ENCODE measurements at places on chromosomes 6 and 20.
A peak's percentile ranks its signal among the peaks of the same experiment; 100 is the strongest.

- no peak for DNase-seq
These were observed 23.0 kb downstream of the ERGIC3 start for GRCh38 chr20:35564905-35565304.

DNA sequence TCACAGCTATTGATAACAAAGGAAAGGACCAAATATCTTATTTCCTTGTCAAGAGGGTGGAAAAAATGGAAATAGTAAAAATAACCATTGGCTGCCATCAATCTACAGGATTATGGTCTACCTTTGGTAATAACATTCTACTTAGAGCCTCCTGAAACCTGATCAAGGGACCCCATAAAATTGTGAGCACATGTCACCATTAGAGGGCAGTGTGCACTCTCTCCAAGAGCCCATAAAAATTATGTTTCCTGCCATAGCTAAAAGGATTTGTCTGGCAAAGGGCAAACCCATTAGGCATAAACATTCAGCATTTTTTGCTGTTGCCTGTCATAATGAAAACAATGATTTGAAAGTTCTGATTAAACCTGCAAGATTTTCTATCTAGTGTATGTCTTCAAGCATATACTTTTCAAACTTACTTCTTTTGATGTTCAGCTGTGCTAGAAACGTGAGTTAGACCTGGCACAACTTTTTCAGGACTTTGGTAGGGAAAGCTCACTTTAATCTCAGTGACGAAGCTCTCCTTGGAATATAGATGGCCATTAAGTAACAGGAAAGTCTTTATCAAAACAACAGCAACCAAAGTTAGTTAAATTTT, 120.7 kb upstream of the ZFP64 start:
- DNase-seq: peak; percentile 57

DNA sequence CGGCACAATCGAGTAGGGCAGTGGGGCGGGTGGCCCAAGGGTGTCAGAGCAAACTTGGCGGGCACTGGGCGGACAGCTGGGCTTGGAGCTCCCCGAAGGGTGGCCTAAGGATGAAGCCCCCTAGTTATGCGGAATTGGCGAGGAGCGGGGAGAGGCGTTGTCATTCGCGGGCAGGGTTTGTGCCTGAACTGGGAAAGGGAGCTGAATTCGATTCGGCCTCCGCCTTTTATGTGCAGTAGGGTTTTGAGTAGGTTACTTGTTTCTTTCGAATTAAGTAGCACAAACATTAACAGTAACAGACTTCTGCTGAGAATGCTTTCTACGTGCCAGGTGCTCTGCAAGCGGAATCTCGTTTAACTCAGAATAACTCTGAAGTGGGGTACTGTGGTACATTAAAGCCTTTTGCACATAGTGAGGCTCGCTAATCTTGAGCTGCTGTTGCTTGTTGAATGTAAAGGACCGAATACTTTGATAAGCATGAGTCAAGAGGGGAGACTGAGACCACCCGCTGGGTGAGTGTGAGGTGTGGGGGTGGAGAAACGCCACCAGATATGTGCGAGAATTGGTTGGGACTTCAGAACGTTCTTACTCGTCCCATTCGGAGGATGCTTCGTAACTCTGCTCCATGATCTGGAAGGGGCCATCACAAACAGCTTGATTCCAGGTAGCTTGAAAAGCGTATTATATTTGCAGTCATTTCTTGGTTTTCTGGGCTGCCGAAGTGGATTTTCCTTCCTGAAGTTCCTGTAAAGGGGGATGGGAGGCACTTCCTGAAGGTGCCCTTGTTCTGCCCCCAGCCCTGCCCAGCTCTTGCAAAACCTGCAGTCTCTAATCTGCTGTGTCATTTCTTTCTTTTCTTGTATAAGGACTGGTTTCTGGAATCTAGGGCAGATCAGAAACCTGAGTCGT, 833 bp downstream of the RAB5IF start:
- DNase-seq: peak; percentile 47

DNA sequence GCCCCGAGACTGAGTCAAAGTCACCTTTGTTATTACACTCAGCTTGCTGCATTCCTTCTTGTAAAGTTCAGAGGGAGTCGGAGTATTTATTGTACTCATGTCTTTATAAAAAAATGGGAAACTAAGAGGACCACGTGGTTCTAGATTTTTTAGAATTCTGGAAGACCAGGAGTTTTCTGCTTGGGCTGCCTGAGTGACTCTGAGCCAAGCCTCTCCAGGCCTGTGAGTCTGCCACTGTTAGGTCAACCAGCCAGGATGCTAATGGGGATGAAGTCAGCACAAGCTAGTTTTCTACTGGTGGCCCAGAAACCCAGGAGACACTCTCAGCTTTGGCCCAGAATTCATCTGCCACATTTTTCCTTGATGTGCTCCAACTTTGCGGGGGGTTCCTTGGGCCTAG, 453.5 kb upstream of the SULF2 start:
- peak; percentile 44 for DNase-seq

- DNase-seq: no peak
These were observed 38.7 kb downstream of the C6orf132 start for GRCh38 chr6:42103753-42104094.

DNA sequence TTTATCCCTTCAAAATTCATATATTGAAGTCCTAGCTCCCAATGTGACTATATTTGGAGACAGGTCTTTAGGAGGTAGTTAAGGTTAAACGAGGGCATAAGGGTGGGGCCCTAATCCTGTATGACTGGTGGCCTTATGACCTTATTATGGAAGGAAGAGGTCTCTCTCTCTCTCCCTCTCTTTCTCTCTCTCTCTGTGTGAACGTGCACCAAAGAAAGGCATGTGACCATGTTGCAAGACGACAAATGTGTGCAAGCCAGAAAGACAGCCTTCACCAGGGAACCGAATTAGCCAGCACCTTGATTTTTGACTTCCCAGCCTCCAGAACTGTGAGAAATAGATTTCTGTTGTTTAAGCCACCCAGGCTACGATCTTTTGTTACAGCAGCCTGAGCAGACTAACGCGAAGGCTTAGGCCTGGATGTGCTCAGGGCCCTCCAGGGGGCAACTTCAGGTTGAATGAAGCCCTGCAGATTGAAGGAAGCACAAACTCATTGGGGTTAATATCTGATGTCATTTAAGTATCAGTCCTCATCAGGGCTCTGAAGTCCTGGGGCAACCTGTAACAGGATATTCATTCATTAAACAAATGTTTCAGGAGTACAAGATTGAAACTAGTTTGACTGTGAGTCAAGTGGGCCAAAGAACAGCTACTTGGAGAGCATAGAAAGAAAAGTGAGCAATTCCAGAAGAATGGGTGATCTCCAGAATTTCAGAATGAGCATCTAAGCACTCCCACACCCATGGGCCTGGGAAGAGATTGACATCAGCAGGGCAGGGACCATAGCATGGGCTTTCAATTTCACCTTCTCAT, 157.4 kb upstream of the TNFAIP3 start:
- peak; percentile 93 for DNase-seq

GRCh38 chr6:31299511-31299910, 27.6 kb upstream of the HLA-C start:
- no peak for DNase-seq

- no peak for DNase-seq
These were observed 11.4 kb downstream of the SYTL3 start for GRCh38 chr6:158661156-158661685.

Data from kidney tubule cell (primary cell).